ENCODE measurements at places on chromosomes 7 and 10.

- DNase-seq = no peak
These were observed 108.7 kb downstream of the LARP4B start for GRCh38 chr10:822661-823367.

DNA sequence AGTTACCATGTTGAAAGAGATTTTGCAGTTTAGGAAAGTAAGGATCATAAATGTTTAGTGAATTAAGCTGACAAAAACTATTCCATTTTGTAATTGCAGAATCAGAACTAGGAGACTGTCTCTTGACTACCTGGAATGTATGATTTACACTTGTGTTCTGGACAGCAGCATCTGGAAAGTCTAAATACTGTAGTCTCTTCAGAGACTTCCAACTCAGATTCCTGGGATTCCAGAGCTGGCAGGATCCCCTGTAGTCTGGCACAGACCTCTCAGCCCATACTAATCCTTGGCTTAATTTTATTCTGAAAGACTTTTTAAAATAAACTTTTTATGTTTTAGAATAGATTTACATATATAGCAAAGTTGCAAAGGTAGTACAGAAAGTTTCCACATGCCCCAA is 452.7 kb downstream of the DPP6 start:
- no peak for DNase-seq

GRCh38 chr10:84371944-84372343 is 43.6 kb downstream of the CCSER2 start:
- DNase-seq = no peak

GRCh38 chr7:157027568-157028198 is 17.2 kb upstream of the MNX1 start:
- DNase-seq = no peak

DNA sequence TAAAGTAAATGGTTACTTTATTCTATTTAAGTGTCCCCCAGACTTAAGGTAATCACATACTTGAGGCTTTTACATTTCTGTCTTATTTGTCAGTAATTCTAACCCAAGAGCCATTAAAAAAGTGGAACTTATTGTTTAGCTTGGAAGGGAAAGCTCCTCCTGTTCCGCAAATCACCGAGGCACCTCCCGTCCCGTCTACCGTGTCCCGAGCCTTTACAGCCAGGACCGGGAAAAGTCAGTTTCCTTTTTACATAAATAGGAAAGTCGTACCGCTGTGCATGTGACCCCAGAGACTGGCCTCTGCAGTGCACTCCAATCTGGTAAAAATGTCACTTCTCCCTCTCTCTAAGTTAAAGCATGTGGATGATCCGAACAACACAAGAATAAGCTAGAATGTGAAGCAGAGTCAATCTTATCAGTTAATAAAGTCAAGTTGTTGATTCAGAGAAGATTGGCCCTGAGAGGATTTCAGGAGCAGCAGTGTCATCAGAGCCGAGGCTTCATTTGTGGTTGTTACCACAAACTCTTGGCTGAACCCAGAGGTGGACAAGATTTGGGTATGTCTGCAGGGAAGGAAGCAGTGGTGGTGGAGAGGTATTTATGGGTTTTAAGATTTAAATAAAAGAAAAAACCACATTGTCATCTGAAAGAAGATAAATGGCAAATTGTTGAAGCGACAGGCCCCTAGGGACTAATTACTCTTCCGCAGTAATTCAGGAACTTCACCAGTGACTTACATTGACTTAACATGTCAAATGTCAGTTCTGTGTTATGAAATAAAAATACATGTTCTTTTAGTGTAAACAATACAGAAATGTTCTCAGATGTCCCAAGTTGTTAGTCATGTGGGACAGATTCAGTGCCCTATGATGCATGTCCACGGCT is 316.6 kb upstream of the ZNF32 start:
- DNase-seq = no peak

DNA sequence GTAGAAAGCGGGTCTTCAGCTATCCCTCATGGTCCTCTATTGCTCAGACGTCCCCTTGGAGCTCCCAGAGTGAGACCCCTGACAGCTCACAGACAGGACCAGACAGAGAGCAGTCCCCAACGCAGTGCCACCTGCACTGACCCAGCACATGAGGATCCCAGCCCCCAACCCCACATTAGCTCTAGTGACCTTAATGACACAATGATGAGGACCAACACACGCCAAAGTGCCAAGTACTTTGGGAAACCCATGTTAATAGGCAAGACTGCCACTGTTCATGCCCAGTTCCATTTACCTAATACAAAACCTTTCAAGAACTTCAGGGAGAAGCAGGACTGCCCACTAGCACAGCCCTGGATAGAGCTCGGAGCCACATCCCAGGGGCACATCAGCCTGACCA is 5.7 kb upstream of the GRB10 start:
- DNase-seq = no peak

DNA sequence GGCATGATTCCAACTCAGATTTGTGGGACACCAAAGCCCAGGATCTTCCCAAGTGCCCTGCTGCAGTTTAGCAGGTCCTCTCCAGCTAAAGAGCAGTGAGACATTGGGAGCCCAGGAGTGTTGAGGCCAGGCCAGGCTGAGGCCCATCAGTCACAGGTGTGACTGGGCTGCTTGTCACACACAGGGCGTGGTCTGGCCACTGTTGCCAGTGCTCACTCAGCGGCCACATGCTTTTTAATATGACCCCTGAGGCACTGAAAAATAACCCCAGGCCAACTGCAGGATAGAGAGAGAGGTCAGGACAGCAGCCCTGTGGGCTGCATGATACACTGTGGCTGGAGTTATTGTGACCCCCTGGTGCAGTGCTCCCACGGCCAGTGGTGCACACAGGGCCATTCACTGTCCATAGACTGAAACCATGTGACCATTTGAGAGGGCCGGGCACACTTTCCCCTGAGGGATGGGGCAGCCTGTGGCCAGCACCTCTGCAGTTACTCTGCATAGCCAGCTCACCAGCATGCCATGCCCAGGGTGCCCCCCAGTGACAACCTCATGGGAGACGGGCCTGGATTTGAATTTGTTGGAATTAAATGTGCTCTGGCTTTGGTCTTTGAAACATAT is 4.2 kb downstream of the GDF2 start:
- no peak for DNase-seq

DNA sequence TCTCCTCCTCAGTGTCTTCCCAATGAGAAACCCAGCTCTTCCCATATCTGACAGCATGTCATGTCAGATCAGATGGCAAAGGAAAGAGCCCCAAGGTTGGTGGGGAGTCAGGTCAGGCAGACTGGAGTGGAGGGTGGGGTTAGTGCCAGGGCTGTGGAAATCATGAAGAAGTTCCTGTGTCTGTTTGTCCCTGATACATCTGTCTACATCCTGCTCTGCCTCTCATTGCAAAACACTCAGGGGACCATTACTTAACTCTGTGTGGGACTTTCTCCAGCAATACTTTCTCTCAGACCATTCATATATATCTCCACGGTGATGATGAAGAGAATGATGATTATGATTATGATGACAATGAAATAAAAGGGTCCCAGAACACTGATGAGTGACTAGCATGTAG is 3.3 kb downstream of the PRRT4 start:
- DNase-seq = no peak

- DNase-seq = no peak
These were observed 102.1 kb downstream of the OSBPL3 start for GRCh38 chr7:24877790-24878311.

DNA sequence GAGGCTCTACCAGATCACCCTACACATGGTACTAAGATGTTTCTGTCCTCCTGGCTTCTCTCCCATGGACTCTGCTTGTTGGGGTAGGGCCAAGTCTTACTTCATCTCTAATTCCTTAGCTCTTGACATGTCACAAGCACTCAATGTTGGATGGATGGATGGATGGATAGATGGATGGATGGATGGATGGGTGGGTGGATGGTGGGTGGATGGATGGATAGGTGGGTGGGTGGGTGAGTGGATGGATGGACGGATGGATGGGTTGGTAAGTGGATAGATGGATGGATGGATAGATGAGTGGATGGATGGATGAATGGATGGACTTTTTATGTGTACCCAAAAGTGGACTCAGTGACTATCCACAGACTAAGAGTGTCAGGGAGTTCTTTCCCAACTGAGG is 28.5 kb downstream of the HSPA12A start:
- DNase-seq = no peak

GRCh38 chr10:95841661-95842498 is 65.9 kb upstream of the CC2D2B start:
- peak; percentile 30 for DNase-seq

- DNase-seq = no peak
These were observed 26.1 kb upstream of the ADD3 start for GRCh38 chr10:109981650-109982049.

DNA sequence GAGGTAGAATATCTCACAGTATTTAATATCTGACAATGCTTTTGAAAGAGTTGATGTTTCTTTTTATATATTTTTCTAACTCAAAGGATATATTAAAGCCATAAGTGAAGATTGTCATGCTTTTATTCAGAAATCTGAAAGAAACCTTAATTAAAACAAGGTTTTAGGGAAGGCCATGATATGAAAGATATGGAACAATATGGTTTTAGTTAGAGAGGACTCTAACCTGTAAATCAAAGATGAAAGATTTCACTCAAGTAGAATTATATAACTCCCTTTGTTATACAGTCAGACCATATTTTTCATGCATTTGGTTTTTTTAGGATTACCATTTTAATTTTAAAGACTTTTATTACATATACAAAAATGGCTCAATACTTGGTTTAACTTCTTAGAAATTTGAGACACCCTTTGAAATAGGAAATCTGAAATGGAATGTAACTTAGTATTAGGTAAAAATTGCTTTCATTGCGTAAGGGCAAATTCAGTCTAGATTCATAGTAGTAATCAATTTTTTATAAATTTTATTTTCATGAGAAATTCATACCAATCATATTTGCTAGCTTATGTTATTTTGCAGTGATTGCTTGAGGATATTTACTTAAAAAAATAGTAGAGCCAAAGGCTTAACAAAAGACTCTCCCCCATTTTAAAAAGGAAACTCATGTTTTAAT is 119.8 kb downstream of the TWIST1 start:
- DNase-seq = no peak

- no peak for DNase-seq
These were observed 674.8 kb upstream of the C7orf33 start for GRCh38 chr7:147915781-147916180.

DNA sequence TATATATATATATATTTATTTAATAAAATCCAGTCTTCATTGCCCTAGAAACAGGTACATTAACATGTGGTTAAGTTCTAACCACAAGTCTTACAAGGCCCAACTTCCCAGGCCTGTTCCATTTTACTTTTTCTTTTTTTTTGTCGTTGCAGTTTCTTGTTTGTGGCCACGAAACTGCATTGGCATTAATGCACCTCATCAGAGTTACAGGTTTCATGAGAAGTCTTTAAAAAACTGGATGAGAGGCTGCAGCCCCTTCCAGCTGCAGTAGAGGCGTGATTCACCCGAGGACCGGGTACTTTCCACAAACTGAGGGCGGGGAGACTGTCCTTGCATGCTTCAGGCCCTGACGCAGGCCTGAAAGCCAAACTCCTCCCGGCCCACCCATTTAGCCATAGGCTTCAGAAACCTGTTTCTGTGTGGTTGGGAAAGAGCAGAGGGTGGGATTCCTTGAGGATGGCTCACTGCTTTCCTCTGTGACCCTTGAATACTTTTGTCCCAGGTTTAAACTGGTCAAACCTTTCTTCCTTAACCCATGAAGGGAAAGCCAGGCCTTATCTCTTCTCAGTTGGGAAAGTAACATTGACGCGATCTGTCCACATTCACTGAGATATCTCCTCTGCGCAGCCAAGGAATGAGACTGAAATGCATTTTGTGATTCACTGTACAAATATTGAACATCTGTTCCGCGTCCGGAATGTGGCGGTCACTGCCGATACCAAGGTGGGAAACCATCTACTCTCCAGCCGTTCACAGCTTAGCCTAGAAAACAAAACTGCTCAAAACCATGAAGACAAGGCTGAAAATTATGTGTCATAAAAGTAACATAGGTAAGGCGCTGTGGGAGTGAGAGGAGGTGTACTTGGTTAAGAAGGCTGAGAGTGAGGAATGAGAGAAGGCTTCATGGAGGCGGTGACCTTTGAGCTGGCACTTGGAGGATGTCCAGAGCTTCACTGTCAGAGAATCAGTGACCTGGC is 311.7 kb downstream of the GATA3 start:
- no peak for DNase-seq

GRCh38 chr7:13990984-13991790 is 1.7 kb upstream of the ETV1 start:
- peak; percentile 97 for DNase-seq

DNA sequence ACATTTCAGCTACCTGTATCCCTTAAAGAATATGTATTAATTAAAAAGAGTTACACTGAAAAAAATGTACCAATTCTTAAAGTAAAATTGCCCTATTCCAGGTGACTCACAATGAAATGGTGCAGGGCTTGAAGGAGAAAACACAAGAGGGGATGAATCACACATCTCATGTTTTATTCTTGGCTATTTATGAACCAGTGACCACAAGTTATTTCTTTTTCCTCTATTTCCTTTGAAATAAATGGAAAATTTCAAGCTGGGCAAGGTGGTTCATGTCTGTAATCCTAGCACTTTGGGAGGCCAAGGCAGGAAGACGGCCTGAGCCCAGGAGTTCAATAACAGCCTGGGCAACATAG is 106.8 kb downstream of the UBE2H start:
- no peak for DNase-seq

DNA sequence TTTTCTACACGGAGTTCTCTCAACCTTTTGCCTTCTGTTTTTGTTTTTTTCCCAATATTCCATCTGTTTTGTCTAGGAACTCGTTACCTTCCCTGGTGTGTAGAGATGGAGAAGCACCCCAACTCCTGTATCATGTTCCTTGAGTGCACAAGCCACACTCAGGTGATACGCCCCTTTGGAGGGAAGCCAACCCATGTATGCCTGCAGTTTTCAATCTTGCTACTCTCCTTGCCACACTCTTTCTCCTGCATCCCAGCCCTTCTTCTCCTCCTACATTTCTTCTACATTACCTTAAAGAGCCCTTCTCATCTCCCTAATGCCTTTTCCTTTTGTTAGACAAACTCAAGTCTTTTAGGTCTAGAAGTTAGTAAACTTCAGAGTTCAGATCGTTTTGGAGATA is 10.2 kb upstream of the SP4 start:
- DNase-seq = no peak

GRCh38 chr7:117478836-117479224 is 995 bp upstream of the CFTR start:
- DNase-seq = no peak

- DNase-seq = no peak
These were observed 647 bp upstream of the GSAP start for GRCh38 chr7:77416621-77417371.

- DNase-seq = no peak
These were observed 172.6 kb upstream of the CACNA2D1 start for GRCh38 chr7:82616059-82616728.

- no peak for DNase-seq
These were observed 429.1 kb downstream of the ACTR3B start for GRCh38 chr7:153188630-153189029.

GRCh38 chr10:76306856-76307255 is 875.4 kb downstream of the LRMDA start:
- DNase-seq = no peak

- no peak for DNase-seq
These were observed 145.0 kb downstream of the C7orf25 start for GRCh38 chr7:42766782-42767423.
